NCI-H1105 treated with DMSO at 0.1 percent for 48 hours (cell line): ENCODE measurements at places on chromosomes 1 and 21.

DNA sequence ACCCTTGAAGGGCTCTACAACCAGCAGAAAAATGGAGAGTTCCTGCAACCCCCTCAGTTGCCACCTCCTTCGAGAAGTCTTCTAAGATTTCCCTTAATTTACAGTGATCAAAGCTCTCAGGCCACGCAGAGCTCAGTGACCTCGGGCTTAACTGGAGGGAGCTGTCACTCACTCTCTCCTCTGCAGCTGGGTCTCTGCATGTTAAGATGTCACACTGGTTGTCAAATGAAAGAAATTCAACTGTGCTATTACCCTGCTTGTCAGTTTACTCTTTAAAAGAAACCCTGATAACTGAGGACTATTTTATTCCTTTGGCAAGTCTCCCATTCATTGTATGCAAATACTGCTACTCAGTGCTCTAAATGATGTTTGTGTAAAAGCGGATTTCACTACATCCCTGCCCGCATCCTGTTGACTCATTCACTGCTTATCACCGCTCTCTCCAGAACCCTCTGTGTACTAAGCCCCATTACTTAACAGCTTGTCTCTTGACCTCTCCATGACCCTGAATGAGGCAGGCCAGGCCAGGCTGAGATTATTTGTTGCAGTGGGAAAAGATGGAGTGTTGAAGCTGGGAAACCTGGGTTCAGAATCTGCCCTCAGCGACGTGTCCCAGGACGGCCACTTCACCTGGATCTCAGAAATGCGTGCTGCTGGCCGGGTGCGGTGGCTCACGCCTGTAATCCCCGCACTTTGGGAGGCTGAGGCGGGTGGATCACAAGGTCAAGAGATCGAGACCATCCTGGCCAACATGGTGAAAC lies 13.7 kb downstream of the DHRS3 start:
- no peak for DNase-seq

- peak; percentile 81 for DNase-seq
These were observed 121.4 kb downstream of the ATG4C start for GRCh38 chr1:62905309-62905708.

- no peak for DNase-seq
These were observed 10.0 kb upstream of the MORC3 start for GRCh38 chr21:36310016-36310415.

- DNase-seq, result peak; percentile 43
These were observed 590 bp downstream of the FOXJ3 start for GRCh38 chr1:42334240-42335049.

GRCh38 chr21:18759267-18759666 lies 355.7 kb upstream of the TMPRSS15 start:
- peak; percentile 12 for DNase-seq

GRCh38 chr1:45608175-45609156 lies 15.4 kb downstream of the CCDC17 start:
- DNase-seq, result no peak

DNA sequence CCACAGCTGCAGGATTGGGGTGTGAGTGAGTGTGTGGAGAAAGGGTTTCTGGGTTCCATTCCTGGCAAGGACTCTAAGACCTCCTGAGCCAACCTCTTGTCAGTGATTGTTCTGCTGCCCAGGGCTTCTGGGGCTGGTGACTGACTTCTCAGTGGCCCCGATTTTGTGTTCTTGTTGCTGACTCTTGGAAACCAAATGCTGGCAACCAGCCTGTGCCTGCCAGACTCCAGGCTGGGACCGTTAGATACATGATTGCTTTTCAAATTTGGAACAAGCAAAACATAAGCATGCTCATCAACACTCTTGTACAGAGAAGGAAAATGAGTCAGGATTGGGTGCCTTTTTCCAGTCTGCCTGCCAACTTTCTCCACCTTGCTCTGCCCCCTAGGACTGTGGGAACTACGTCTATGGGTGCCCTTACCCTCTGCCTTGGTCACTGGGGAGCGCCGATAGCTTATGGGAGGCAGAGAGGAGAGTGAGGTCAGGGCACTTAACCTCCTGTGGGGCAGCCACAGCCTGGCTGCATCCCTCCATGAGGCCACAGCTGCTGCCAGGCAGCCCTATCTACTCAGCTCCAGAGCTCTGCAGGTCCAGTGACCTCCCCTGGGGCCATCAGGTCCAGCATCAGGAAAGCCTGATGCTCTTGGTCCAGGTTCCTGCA lies 39.3 kb upstream of the EPS8L3 start:
- DNase-seq, result no peak

DNA sequence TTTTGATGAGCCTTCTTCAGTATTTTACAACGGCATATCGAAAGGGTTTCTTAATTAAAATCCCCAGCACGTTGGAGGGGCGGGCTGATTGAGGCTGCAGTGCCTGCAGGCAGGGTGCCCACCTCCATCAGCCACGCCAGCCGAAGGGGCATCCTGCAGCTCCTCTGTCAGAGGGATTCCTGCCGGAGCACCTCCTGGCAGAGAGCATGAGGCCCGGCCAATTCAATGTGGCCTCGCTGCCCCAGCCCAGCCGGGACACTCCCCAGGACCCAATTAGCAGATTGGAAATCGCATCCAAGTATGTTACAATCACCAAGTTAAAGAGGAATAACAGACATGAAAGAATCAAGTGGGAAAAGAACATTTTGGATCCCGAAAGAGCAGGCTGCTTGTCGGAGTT lies 216.6 kb downstream of the ST6GALNAC3 start:
- no peak for DNase-seq

DNA sequence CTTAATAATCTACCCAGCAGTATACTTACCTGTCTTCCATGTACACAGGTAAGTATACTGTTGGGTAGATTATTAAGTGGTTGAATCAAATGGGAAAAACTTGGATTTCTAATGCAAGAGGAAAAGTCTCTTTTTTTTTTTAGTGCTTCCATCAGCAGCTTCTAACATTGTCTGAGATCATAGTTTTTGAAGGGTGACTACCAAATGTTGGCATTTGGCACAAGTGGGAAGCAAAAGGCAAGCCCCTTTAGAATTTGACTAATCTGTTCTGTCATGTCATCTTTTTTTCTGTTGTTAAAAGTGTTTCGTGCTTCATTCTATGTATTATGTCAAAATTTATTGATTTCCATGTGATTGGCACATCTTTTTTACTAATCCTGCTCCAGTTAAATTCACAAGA lies 547 bp downstream of the FMO1 start:
- DNase-seq, result no peak

- DNase-seq, result no peak
These were observed 10.6 kb upstream of the KCNN3 start for GRCh38 chr1:154880671-154881070.

- DNase-seq, result no peak
These were observed 21.3 kb upstream of the PHTF1 start for GRCh38 chr1:113780374-113781146.

GRCh38 chr1:114756009-114756892 lies 1.5 kb downstream of the CSDE1 start:
- DNase-seq, result no peak

DNA sequence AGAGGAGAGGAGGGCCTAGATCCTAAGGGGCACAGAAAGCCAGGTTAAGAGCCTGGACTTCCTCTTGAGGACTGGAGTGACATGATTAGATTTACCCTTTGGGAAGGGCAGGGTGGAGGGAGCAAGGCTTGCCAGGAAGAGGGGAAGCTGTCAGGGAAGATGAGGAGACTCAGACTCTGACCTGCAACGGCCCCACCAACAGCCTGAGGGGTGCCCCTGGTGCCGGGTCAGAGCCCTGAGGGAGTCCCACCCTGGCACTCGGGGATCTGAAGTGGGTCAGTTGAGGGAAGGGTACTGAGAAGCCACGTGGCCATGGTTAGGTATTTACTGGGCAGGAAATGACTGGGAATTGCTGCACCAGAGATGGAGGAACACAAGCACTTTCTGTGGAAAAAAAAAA lies 9.8 kb downstream of the ECE1 start:
- DNase-seq, result no peak
